ENCODE measurements at places on chromosomes 2 and 18.

DNA sequence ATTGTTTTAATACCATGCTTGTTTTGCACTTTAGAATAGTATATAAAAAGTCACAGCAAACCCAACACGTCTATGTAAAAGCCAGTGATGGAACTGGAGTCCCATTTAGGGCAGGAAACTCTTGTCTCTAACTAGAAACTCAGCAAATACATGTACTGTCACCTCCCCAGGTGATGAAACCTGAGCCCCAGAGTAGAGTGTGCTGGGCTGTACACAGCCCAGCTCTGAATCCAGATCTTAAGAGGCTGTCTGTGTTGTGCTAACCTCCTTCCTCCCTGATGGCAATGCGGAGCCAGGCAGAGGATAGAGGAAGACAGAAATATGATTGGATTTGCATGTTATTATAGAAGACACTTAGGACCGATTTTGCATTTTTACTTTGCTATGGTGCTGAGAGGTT is 317.5 kb upstream of the TRIB2 start:
- DNase-seq = no peak

DNA sequence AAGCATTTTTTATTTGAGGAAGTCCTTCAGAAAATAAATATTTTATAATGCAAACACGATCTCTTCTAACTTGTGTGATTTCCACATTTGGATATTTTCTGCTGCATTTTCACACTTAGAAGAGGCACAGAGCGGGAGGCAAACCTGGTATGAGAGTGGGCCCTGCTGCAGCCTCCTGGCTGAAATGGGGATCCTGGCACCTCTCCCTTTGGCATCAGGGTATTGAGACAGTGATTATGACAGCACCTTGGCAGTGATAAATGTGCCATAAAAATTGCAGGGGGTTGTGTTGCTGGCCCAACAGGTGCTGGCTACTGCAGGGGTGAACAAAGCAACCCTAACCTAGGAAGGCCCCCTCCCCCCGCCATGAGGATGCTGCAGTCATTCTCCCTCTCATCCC is 128.6 kb downstream of the TSN start:
- DNase-seq = no peak

GRCh38 chr2:239700686-239701345 is 300.0 kb upstream of the HDAC4 start:
- no peak for DNase-seq

DNA sequence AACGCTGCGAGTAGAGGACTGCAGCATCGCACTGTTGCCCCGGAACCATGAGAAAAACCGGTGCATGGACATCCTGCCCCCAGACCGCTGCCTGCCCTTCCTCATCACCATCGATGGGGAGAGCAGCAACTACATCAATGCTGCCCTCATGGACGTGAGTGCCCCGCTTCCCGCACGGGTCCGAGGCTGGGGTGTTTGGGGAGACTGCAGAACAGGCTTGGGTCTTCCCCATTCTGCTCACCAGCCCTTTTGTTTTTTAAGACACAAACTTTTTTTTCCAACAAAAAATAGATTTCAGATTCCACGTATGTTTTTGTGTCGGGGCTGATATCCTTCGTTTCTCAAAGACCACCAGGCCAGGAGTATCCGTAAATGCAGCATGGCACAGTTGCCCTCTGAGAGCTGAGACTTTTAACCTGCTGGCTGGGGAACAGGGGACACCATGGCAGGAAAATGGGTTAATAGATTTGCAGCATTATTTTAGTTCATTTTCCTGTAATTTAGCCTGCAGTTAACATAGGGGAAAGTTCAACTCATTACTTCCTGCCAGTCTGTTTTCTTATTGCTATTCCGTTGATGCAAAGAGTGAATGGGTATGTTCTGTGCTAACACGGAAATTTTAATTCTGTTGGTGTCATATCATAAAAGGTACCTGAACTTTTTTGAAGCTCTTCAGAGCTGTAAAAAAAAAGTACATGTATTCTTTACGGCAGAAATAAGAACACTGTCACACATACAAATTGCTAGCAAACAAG is 229.9 kb upstream of the RAB12 start:
- DNase-seq = no peak

- DNase-seq = no peak
These were observed 306.2 kb upstream of the KCNJ3 start for GRCh38 chr2:154392256-154392655.

- DNase-seq = no peak
These were observed 98.6 kb upstream of the TMEM200C start for GRCh38 chr18:5993938-5994337.

- DNase-seq = no peak
These were observed 14.7 kb downstream of the CAPN10 start for GRCh38 chr2:240601061-240601830.

- DNase-seq = no peak
These were observed 61.8 kb downstream of the NRP2 start for GRCh38 chr2:205744074-205744591.

DNA sequence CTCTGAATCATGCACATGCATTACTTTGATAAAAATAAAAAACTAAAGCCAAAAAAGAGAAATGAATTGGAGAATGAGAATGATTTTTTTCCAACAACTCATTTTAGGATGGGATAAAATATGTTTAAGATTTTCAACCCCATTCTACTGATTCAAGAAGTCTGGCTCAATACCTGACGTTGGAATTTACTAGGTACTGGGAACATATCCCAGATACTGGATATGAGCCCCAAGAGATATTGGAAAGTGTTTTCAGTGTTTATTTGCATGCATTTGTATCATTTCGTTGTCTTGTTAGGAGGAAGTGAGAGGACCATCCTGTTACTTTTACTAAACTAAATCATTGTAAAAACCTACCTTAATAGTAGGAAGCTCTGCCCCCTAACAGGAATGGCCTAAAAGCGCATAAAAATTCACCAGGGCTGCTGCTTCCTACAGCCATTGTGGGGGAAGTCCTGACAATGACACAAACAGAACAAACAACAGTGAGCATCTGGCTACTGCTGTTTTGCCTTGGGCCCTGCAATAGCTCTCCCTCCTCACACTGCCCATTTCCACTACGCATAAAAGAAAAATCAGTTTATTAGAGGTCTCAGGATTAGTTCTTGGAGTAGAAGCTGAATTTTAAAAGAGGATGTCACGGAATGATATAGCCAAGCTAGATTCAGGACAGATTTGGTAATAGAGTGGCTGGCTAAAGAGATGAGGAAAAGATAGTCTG is 35.2 kb downstream of the ANKAR start:
- no peak for DNase-seq

DNA sequence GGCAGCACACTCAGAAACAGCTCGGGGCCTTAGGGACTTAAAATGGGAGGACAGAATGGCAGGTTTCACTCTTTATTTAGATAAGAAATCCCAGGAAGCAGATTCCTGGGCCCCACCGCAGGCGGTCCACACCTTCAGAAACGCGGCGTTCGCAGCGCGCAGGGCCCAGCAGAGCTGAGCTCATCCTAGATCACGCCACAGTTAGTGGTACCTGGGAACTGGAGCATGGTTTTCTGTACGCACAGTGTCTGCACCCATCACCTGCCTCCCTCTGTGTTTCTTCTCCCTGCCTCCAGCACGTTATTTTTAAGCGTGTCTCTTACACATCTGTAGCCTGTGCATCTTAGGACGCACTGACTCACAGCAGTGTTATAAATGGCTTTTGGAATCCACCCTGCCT is 242.1 kb downstream of the ALPK2 start:
- no peak for DNase-seq

DNA sequence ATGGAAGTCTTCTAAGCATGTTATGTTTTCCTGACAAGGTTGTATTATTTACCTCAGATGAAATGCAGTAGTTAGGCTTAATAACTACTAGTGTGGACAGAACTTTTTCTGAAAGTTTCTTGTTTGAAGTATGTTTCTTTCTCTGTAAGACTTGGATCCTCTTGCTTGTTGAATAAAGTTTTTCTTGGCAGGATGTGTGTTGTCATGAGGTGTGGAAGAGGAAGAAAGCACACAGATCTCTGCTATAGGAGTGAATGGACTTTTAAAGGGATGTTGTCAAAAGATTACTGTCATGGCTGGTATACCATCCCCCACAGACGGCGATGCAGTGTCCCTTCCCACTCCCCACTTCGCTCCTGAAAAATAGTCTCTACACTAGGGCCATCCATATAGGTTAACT is 2.6 kb downstream of the CAB39 start:
- no peak for DNase-seq

DNA sequence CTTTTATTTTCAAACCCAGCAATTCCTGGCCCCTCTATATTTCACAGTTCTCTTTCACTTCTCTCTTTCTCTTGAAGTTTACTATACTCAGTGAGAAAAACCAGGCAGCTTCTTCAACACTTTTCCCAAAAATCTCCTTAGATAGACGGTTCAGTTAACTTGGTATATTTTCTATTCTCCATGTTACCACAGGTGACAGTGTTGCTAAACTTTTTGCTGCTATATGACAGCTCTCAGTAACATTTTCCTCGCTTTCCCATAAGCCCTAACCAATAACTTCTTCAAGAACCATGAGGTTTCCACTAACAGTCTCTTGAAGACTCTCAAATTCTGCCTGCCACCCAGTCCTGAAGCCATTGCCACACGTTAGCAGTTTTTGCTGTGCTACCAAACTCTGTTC is 45.8 kb downstream of the CYBRD1 start:
- no peak for DNase-seq

DNA sequence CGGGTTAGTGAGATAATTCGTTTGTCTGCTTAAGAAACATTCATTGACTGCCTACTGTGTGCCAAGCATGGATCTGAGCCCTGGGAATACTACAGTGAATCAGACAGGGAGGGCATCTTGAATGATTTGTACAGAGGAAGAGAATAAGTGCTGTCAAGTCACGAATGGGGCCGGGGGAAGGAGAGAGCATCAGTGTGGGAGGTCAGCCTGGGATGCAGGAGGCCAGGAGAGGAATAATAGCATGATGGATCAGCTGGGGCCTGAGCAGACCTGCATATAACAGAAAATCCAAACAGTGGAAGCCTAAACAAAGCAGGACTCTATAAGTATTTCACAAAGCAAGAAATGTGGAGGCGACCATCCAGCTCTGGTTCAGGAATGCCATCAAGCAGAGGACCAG is 55.4 kb upstream of the PAX8 start:
- DNase-seq = no peak

- no peak for DNase-seq
These were observed 176.5 kb upstream of the COPS8 start for GRCh38 chr2:236909193-236909504.

DNA sequence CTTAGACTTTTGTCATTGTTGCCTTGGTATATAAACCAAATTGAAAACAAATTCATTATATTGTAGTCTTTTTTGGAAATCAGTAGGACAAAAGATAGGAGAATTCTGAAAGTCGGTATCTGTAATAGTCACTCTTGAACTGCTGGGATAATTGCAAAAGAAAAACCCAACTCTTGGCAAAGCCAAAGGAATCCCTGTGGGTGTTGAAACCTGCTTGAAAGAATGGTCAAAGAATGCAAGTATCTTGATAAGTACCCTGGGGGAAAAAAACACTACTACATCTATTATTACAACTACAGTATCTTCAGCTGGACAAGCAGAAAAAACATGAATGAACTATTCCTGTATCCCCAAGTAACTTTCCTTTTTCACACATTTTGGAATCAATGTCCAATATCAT is 7.3 kb upstream of the FAM237A start:
- DNase-seq = no peak

DNA sequence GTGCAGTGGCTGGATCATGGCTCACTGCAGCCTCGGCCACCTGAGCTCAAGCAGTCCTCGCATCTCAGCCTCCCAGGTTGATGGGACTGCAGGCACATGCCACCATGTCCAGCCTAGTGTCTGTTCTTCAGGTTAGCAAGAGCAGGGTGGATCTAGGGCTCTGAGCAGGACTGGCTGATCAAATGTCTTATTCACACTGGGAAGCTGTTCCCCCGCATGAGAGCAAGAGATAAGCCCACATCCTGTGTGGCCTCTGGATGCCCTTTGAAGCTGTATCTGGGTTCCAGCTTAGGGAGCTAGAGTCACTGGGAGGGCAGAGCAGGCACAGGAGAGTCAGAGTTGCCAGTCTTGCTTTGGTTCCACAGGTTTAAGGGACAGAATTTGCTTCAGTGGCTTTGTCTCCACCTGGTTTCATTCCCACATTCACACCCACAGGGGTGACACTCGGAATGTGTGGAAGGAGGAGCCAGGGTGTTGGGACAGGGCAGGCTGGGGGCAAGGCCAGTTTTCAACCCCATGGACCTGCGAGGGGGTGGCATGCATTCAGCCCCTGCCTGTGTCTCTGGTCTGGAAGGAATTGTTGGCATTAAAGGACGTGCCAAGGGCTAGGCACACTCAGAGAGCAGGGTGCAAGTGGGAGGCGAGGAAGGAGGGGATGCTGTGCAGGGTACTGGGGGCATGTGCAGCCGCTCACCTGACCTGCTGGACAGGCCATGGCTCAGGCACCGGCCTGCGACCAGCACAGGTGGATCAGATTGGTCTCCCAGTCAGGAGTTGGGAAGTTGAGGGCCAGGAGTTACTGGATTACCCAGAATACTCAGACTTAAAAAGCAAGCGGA is 24.5 kb downstream of the PTPN18 start:
- no peak for DNase-seq

GRCh38 chr2:62192811-62193210 is 3.1 kb upstream of the B3GNT2 start:
- no peak for DNase-seq

- DNase-seq = no peak
These were observed 64.7 kb downstream of the CDH7 start for GRCh38 chr18:65815506-65815905.

GRCh38 chr2:201621293-201621999 is 21.9 kb downstream of the TMEM237 start:
- no peak for DNase-seq

DNA sequence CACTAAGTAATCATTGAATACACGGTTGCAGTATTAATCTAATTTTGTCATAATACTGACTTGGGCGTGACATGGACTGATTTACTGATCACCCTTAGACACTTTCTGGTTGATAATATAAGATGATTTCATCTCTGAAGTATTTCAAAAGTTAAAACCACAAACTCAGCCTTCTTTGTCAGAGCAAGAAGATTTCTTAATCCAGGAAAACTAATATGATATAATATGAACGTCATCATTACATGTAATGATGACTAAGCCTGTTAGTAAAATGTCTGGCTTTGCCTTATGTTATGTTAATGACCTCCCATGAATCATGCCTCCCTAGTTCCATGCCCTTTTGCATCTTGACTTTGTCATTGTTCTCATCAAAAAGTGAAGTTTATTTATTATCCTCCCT is 1325.0 kb upstream of the CDH2 start:
- peak; percentile 72 for DNase-seq

All from HFFc6 (cell line).